ENCODE measurements at places on chromosomes 11 and 22.

- no peak for DNase-seq
These were observed 40.5 kb downstream of the SGSM3 start for GRCh38 chr22:40410731-40411505.

GRCh38 chr11:122796128-122796717 lies 42.1 kb upstream of the CRTAM start:
- DNase-seq = no peak

GRCh38 chr11:6646071-6646470 lies 9.5 kb downstream of the DCHS1 start:
- DNase-seq = no peak

- no peak for DNase-seq
These were observed 687 bp downstream of the ZNF202 start for GRCh38 chr11:123740787-123741158.

DNA sequence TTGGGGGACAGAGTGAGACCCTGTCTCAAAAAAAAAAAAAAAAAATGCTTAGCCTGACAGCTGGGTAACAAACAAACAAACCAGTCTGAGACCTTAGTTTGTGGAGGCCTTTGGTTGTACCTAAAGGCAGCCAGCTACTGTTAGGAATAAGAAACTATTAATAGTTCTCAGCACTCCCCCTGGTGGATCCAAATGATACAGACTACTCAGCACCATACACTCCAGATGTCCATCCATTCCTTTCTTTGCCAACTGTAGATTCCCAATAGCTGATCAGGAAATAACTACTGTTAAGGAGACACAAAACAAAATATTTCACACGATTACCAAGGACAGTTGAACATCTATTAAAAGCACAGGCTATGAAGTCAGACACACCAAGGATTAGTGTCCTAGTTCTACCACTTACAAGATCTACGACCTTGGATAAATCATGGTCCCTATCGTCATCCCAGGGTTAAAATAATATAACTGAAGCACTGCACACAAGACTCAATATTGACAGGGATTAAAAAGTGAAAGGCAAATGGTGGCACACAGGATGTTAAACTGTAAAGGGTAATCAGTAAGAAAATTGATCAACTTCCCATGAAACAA lies 17.2 kb downstream of the CLDN25 start:
- DNase-seq = peak; percentile 58

DNA sequence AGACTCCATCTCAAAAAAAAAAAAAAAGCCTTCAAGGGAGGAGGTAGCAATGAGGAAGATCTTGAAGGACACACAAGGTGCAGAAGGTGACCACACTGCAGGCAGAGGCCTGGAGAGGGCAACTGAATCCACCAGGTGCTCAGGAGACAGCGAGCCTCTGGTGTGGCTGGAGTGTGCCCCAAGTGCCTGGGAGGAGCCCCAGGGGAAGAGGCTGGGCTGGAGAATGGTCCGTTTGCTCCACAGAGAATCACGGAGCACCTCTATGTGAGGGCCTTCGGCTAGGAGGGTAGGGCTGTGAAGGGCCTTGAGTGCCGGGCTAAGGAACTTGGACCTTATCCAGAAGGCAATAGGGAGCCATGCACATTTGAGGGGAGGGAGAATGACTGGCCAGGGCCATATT lies 50.3 kb downstream of the ARRB1 start:
- DNase-seq = no peak

DNA sequence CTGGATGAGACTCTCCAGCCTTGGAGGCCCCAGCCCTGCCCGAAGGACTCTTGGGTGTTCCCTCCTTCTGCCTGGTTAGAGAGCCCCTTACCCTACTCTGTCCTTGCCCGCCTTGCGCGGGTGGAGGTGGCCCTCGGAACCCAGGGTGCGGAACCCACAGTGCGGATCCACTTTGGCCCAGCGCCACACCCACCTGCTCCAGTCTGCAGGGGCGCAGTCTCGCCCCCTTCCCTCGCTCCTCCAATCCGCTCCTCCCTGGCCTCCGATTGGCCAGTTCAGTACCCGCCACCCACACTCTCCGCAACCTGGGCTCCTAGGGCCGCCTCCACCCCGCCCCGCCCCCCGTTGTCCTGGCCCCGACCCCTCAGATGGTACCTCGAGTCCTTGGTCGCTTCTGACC lies 2.4 kb downstream of the CAPN1 start:
- DNase-seq = no peak

DNA sequence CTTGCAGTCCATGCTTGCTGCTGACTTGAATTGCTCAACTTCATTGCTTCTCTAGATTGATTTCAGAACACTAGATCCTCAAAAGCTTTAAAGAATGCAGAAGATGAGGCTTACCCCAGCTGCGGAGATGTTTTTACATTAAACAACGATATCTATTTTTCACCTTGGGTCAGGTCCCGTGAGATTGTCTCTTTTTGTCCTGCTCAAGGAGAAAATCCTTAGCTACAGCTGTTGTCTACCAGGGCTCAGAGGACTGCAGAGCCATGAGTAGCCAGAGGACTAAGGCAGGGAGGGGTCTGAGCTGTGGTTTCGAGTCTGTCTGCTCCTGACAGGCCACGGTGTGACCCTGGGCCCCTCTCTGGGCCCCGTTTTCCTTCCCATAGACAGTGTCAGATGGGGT lies 51.4 kb downstream of the PKNOX2 start:
- no peak for DNase-seq

DNA sequence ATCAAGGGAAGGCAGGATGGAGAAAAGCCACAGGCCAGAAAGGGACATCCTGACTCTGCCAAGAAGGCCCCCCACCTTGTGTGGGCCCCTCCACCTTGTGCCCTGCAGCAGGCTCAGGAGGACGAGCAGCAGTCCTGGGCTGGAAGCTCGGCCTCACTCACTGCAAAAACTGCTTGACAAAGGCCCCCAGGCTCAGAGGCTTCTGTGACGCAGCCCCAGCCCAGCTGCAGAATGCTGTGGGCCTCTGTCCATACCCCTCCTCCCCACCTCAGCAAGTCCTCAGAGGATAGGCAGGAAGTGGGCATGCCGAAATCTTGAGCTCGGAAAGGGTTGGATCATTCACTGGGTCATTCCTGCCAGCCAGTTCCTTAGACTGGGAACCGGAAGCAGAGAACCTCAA lies 61.9 kb downstream of the NRXN2 start:
- DNase-seq = no peak

GRCh38 chr11:87894961-87895360 lies 280.3 kb downstream of the RAB38 start:
- no peak for DNase-seq

DNA sequence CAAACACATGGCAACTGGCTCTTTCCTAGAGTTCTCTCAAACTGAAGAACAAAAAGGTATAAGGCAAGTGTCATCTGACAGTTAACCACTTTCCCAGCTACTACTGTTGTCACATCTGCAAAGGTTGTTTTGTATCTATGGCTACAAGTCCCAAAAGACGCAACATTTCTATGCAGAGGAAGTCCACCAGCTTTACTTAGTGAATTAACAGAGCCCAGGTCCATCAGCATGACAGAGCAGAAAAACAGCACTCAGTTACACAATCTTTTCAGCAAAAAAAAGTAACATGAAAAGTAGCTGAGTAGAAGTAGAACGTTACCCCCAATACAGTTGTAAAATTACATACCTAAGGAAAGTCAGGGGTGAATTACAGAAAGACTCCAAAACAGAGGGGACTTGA lies 12.1 kb downstream of the CPSF7 start:
- no peak for DNase-seq

DNA sequence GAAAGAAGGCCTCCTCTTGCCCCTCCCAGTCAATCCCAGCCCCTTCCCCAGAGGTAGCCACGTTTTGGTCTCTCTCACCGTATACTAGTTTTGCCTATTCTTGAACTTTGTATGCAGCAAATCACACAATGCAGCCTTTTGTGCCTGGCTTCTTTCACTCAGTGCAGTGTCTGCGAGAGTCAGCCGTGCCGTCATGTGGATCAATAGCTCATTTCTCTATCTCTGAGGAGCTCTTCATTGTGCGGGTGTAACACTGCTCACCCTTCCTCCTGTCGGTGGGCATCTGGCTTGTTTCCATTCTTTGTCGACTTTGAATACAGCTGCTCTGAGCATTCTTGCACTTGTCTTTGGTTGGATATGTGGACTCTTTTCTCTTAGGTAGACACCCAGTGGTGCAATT lies 146.5 kb downstream of the CACNA1I start:
- DNase-seq = no peak

- no peak for DNase-seq
These were observed 223.1 kb upstream of the B3GAT1 start for GRCh38 chr11:134634897-134635831.

DNA sequence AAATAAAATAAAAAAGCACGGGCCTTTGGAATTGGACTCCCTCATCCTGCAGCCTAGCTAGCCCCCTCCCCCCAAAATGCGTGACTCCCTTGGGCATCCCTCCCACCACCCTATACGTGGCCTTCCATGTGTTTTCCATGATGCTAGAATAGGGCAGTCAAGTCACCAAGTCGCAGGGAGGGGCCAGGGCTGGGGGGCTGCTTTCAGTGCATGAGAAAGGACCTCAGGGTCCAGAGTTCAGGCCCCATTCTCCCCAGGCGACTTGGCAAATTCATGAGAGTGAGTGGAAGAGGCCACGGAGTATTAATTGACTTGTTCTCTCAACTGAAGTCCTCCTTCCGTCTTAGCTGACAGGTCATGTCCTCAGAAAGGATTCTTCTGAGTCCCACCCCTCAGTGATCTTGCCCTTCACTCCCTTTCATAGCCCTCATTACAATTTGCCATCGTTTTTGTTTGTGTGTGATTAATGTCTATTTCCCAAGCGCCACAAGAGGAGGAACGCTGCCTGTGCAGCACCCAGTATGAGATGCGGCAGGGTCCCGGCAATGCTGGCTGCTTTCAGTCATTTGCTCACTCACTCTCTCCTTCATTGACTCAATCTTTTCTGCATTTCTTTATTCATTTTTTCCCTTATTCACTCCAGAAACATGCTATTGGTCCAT lies 17.4 kb downstream of the LRRC32 start:
- no peak for DNase-seq

DNA sequence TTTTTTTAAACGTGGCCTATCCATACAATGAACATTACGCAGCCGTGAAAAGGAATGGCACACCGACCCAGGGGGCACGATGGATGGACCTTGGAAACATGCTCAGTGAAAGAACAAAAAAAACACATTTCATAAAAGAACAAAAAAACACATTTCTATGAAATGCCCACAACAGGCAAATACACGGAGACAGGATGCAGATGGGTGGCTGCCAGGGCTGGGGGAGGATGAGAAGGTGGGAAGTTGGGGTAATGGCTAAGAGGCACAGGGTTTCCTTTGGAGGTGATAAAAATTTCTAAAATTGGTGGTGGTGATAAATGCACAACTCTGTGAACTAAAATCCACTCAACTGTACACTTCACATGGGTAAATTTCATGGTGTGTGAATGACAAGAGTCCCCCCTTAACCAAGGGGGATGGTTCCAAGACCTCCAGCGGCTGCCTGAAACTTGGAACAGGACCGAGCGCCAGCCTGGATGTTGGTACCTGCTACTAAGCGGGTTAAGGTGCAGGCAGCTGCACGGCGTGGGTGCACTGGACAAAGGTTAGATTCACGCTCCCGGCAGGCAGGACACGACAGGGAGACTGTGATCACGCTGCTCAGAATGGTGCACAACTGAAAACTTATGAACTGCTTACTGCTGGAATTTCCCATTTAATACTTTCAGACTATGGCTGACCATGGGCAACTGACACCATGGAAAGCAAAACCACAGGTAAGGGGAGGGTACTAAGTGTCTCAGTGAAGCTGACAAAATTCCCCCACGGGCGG lies 16.5 kb downstream of the BRD1 start:
- no peak for DNase-seq

DNA sequence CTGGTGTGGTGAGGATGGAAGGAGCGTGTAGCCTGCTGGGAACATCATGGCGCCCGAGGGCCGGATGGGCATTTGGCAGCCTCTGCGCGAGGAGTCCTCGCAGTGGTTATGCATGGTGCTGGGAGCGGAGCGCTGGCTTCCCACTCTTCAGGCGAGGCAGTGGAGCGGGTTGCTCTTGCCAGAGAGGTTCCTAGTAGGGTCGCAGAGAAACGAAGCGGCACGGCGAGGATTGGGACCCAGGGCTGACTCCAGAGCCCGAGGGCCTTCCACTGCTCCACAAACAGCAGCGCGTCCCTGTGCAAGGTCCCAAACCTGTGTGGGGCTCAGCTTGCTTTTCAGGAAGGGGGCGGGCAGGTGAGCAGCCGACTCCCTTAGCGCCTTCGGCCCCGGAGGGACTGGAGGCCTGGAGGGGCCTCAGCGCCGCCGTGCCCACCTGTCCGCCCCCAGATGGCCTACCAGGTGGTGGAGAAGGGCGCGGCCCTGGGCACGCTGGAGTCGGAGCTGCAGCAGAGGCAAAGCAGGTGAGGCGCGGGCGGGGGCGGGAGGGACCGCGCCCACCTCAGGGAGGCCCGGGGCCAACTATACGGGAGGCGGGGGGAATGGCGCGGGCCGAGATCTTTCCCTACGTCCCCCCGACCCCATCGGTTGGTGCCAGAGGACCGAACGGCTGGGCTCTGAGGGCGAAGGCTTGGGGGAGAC lies 7.2 kb downstream of the ATG16L2 start:
- no peak for DNase-seq

DNA sequence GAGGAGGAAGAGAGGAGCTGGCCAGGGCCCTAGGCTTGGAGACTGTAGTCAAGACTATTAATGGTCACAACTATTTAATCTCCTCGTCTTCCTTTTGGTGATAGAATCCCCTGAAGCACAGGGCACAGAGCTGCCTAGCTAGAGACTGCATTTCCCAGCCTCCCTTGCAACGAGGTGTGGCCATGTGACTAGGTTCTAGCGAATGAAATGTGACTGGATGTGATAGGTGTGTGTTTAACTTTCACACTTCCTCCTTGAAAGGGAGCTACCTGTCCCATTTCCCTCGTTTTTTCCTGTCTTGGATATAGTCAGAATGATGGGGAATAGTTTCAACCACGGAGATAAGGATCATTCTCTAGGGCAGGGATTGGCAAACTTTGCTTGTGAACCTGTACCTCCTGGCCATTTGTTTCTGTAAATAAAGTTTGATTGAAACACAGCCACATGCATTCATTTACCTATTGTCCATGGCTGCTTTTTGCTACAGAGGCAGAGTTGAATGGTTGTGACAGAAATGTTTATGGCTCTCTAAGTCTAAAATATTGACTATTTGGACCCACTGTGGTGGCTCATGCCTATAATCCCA lies 313.5 kb downstream of the MIAT start:
- no peak for DNase-seq

DNA sequence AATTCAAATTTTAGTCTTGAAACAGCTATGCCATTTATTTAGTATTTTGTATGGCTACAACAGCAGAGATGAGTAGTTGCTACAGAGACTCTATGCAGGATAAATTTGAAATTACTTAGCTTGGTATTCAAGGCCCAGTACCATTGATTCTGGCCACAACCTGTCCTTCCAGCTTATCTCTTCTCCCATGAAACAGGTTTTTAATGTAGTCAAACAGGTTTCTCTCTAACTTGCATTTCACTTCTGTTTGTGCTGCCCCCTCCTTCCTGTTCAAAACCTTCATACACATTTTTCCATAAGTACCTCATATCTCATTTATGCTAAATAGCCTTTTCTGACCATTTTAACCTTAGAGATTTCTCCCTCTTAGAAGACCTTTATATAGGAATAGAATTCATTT lies 3.3 kb downstream of the USP47 start:
- DNase-seq = no peak
